ENCODE measurements at places on chromosomes 7 and 10.

DNA sequence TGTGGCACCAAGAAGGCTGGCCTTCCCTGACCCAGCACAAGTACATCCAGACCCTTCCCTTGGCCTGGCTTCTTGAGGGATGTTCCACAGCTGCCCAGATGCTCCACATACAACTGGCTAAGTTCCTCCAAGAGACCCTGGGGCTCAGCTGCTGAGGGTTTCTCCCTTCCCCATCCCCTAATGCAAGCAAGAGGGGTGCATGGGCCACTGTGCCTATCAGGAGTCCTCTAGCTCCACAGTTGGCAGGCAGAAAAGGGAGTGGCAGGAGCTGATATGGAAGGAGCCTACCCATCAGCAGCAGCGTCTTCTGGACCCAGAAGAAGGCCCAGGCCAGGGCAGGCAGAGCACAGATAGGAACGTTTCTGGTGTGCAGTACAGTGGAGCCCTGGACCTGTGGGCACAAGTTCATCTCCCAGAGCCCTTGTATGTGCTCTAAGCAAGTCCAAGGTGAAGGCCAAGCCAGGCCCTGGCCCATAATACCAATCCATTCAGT lies 26.2 kb downstream of the VSIR start:
- DNase-seq, result no peak

DNA sequence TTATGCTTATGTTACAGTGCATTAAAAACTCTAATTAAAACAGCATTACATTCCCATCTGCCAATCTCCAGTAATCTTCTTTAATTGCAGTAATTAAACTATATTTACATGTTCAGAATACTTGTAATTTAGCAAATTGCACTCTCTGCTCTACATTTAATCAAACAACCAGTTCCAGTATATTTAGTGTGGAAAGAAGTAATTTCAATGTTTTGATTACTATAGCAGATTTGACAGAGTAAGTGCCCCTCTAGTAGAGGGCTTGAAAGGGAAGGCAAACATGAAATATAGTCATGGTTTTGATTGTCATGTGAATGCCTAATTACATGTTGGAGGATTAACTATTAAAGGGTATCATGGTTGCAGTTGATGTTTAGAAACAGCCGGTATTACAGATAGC lies 739.7 kb downstream of the AUTS2 start:
- DNase-seq, result no peak

- DNase-seq, result no peak
Observed at GRCh38 chr7:147452816-147453215, 1137.8 kb upstream of the C7orf33 start.

GRCh38 chr10:97065128-97065527 lies 120.6 kb downstream of the SLIT1 start:
- DNase-seq, result no peak

DNA sequence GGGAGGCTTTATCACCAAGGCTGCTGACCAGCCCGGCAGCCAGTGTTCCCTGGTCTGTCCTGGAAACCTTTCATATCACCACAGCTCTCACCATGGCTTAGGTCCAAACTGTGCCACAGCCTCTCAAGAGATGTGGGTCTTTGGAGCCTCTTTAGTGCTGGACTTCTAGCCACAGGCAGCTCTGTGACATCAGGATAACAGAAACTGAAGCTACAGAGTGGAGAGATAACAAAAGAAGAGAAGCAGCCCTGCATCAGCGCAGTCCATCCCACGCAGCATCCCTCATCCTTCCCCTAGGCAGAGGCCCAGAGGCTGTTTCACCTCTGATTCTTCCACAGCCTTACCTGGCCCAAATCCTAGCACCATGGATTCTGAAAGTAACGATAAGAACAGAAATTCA lies 187.9 kb upstream of the KMT2E start:
- DNase-seq, result no peak

GRCh38 chr10:133176546-133176945 lies 16.5 kb downstream of the KNDC1 start:
- DNase-seq, result no peak

DNA sequence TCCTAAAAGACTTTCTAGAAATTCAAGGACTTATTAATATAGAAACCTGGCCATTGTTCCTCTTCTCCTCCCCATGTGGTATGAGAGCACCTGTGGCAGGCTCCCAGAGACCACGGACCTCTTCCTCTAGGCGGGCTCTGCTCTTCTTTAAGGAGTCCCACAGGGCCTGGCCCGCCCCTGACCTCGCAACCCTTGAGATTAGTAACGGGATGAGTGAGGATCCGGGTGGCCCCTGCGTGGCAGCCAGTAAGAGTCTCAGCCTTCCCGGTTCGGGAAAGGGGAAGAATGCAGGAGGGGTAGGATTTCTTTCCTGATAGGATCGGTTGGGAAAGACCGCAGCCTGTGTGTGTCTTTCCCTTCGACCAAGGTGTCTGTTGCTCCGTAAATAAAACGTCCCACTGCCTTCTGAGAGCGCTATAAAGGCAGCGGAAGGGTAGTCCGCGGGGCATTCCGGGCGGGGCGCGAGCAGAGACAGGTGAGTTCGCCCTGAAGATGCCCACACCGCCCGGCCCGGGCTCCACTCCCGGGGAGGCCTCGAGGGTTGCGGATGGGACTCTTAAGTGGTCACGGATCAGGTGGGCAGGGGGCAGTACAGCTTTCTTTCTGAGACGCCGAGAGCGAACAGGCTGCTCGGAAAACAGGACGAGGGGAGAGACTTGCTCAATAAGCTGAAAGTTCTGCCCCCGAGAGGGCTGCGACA lies at the start of gene SLC26A4:
Gene SLC26A4, plus strand, starts transcription at position 448 of the 700 bp plus-strand sequence. CDS start 814 bp downstream, outside the sequence.
- peak; percentile 41 for DNase-seq

- DNase-seq, result no peak
Observed at GRCh38 chr7:5703572-5704533, 77.6 kb downstream of the RNF216 start.

GRCh38 chr10:124477614-124478363 lies 16.2 kb downstream of the LHPP start:
- no peak for DNase-seq

GRCh38 chr7:50795831-50796230 lies 13.1 kb upstream of the GRB10 start:
- no peak for DNase-seq

DNA sequence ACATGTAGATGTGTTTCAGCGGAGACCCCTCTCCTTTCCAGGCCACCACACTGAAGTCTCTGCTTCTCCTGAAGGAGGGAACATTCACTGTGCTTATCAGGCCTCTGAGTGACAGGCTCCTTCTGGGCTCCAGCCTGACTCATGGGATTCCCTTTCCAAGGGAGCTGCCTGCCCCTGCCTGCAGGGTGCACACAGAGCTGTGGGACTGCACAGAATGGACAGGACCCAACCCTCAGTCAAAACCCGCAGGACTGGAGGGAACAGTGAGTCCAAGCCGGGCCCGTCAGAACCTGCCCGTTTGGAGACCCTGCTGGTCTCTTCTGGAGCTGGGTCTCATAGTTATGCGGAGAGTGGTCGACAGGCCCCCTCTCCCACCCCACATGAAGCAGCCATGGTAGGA lies 32.6 kb downstream of the PLAC9 start:
- DNase-seq, result no peak

All from activated CD8-positive, alpha-beta memory T cell treated with anti-CD3 and anti-CD28 coated beads for 48 hours (primary cell).